Psoas muscle (tissue), 8 donors: ENCODE measurements at places on chromosomes 3 and 15. TPM values are rescaled to one million over a fixed set of nuclear protein-coding genes. Genes with fewer than 3 reads are reported as not detected.

CRELD1 gene
- total RNA-seq = 46.9 TPM

EIF4E3 gene
- total RNA-seq = 38.5 TPM

C3orf49 gene
- total RNA-seq = not detected

DNA sequence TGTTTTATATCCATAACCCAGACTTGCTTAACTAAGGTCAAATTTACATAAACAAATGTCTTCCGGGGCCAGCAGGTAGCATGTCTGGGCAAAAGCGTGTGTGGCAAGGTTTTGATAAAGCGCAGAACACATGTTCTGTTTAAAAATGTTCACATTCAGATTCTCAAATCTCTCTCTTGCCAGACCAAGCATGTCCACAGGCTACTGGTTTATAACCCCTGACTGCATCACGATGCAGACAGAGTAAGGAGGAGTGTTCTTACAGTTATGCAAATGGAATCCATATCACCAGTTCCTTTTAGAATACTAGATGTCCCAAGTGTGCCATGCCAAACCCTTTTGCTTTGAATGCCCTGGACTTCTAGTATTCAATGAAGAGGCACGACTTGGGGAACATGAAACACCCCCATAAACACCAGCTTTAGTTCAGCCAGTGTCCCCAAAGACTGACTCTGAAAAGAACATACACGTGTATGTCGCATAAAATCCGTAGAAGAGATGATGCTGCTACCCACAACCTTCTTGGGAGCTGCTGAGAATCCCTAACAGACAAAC is 412.0 kb downstream of the CNTN4 start:
- H3K4me3 ChIP-seq = no peak overlapping the region
- DNase-seq = no peak
- H3K27ac ChIP-seq = no peak overlapping the region

- peaks cover 15% of the 10 kb centered on the region for H3K4me1 ChIP-seq
- H3K4me3 ChIP-seq = peak within 1 kb of the TSS; percentile 80
- peak; percentile 84 for DNase-seq
- H3K27ac ChIP-seq = peak within 1 kb of the TSS; percentile 75
- H3K36me3 ChIP-seq = no peaks in the 10 kb centered on the region
These were observed at the start of gene RSRC1 for GRCh38 chr3:158109804-158110657. RSRC1 (plus strand) TSS chr3:158110089; CDS start chr3:158122105, 12,016 bp downstream.

GRCh38 chr3:161957467-161957866 is 460.9 kb downstream of the OTOL1 start:
- no peaks in the 10 kb centered on the region for H3K27me3 ChIP-seq
- no peak overlapping the region for H3K4me3 ChIP-seq

DNA sequence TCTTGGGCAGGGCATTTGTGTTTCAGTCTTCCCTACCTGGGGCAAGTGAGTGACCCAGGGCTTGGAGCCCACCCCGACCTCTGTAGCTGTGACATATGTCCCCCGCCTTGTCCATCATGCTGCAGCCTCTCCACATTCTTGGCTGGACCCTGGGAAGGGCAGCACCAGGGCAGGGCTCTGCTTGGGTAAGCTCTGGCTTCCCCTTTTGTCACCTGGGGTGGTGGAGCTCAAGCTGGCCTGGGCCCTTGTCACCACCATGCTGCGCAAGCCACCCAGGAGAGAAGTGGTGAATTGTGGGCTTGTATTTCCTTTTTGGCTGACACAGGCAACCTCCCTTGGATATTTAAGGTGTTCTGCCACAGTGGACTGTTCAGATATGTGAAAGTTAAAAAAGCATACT is 29.3 kb downstream of the SPSB4 start:
- no peaks in the 10 kb centered on the region for H3K36me3 ChIP-seq
- H3K27ac ChIP-seq = no peak overlapping the region
- peaks cover 45% of the 10 kb centered on the region for H3K4me1 ChIP-seq
- no peak overlapping the region for H3K4me3 ChIP-seq
- peak; percentile 39 for DNase-seq

GRCh38 chr15:38650384-38650783 is 85.8 kb upstream of the RASGRP1 start:
- H3K27me3 ChIP-seq = no peaks in the 10 kb centered on the region
- no peak overlapping the region for H3K27ac ChIP-seq
- H3K4me1 ChIP-seq = no peaks in the 10 kb centered on the region
- H3K36me3 ChIP-seq = no peaks in the 10 kb centered on the region
- H3K4me3 ChIP-seq = no peak overlapping the region
- DNase-seq = no peak

GRCh38 chr15:92395098-92395635 is 1.5 kb downstream of the ST8SIA2 start:
- no peaks in the 10 kb centered on the region for H3K4me1 ChIP-seq
- H3K4me3 ChIP-seq = peak overlapping the region; percentile 61
- H3K27ac ChIP-seq = no peak overlapping the region
- no peak for DNase-seq
- H3K36me3 ChIP-seq = no peaks in the 10 kb centered on the region
- H3K27me3 ChIP-seq = no peaks in the 10 kb centered on the region

GRCh38 chr3:156449710-156450574 is 105.0 kb downstream of the SSR3 start:
- H3K4me3 ChIP-seq = no peak overlapping the region
- no peaks in the 10 kb centered on the region for H3K27me3 ChIP-seq
- H3K27ac ChIP-seq = no peak overlapping the region
- no peaks in the 10 kb centered on the region for H3K4me1 ChIP-seq
